ENCODE measurements at places on chromosomes 3 and 15. TPM values are rescaled to one million over a fixed set of nuclear protein-coding genes. Genes with fewer than 3 reads are reported as not detected.
A peak's percentile ranks its signal among the peaks of the same experiment; 100 is the strongest.

The KY gene
- 0.52 TPM for total RNA-seq

The SLC24A5 gene
- total RNA-seq = not detected

The KCNMB3 gene
- 3.1 TPM for total RNA-seq

The LRRK1 gene
- total RNA-seq = 2.5 TPM

- peaks cover 25% of the 10 kb centered on the region for H3K4me1 ChIP-seq
- no peak overlapping the region for H3K4me3 ChIP-seq
- no peak for DNase-seq
Measured at GRCh38 chr3:114496021-114496434, 202.2 kb downstream of the TIGIT start.

GRCh38 chr3:58524326-58524888 lies 12.6 kb downstream of the ACOX2 start:
- DNase-seq = no peak
- H3K4me1 ChIP-seq = peaks cover 15% of the 10 kb centered on the region
- no peak overlapping the region for H3K27ac ChIP-seq
- H3K27me3 ChIP-seq = no peaks in the 10 kb centered on the region

- peaks cover 13% of the 10 kb centered on the region for H3K4me1 ChIP-seq
- no peak for DNase-seq
- no peaks in the 10 kb centered on the region for H3K36me3 ChIP-seq
- H3K27me3 ChIP-seq = no peaks in the 10 kb centered on the region
- H3K4me3 ChIP-seq = no peak overlapping the region
Measured at GRCh38 chr3:190589326-190589725, 75.4 kb downstream of the IL1RAP start.

DNA sequence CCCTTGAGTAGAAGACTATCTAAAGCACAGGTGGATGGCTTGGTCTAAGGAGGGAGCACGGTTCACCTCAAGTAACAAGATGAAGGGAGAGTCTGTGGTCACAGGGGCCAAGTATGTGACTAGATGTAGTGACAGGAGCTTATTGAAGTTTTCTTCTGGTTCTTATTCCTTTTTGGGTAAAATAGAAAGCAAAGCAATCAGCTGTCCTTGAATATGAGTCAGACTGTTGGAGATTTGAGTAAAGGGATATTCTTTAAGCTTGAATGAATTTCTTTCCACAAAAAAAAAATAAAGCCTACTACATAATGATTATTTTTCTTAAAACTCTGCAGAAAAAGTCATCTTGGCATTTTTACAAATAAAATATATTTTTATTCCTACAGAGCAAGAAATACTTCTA lies 1.5 kb upstream of the CNTN6 start:
- no peaks in the 10 kb centered on the region for H3K27me3 ChIP-seq
- no peak overlapping the region for H3K4me3 ChIP-seq
- H3K36me3 ChIP-seq = no peaks in the 10 kb centered on the region

GRCh38 chr3:195718477-195718984 lies 2.2 kb upstream of the MUC20 start:
- H3K36me3 ChIP-seq = peaks cover 18% of the 10 kb centered on the region
- peaks cover 50% of the 10 kb centered on the region for H3K27me3 ChIP-seq
- peak overlapping the region; percentile 74 for H3K27ac ChIP-seq

DNA sequence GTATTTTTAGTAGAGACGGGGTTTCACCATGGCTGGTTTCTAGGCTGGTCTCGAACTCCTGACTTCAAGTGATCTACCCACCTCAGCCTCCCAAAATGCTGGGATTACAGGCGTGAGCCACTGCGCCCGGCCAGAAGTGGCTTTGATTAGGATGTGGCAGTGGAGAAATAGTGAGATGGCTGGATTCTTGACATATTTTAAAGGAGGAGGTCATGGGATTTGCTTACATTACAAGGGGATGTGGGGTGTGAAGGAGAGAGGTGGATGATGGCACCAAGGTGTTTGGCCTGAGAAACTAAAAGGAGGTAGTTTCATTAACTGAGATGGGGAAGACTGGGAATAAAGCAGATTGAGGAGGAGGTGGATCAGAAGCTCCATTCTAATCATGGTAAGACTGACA lies 15.0 kb upstream of the LTF start:
- peaks cover 11% of the 10 kb centered on the region for H3K27me3 ChIP-seq
- H3K4me3 ChIP-seq = no peak overlapping the region
- H3K4me1 ChIP-seq = peaks cover 32% of the 10 kb centered on the region
- H3K36me3 ChIP-seq = peaks cover 5% of the 10 kb centered on the region

- no peak for DNase-seq
- H3K4me1 ChIP-seq = no peaks in the 10 kb centered on the region
- H3K36me3 ChIP-seq = no peaks in the 10 kb centered on the region
- H3K27me3 ChIP-seq = no peaks in the 10 kb centered on the region
- H3K4me3 ChIP-seq = no peak overlapping the region
- H3K27ac ChIP-seq = no peak overlapping the region
Measured at GRCh38 chr15:56749982-56750381, 16.7 kb upstream of the ZNF280D start.

DNA sequence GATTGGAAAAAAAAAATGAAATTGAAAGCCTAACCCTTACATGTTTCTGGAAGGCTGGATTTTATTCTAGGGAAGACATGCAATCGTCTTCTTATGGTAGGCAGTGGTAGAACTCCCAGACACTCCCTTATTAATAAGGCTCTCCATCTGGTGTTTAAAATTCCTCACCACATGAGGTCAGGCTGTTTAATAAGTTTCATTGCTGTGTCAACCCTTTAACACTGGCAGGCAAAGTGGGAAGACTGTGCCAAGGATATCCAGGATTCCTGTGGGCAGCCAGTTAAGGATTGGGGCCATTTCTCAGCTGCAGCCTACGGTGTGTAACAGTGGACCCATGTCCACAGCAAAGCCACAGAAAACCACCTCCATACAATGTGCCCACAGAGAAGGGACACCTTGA lies 225.5 kb upstream of the CHRM5 start:
- DNase-seq = no peak
- no peak overlapping the region for H3K27ac ChIP-seq
- peaks cover 2% of the 10 kb centered on the region for H3K4me1 ChIP-seq
- H3K27me3 ChIP-seq = peaks cover 8% of the 10 kb centered on the region

GRCh38 chr15:70113304-70113700 lies 15.6 kb upstream of the TLE3 start:
- no peak overlapping the region for H3K27ac ChIP-seq
- DNase-seq = no peak
- no peaks in the 10 kb centered on the region for H3K36me3 ChIP-seq
- H3K4me3 ChIP-seq = no peak overlapping the region
